Cortex of kidney (tissue), 1 donor: ENCODE measurements at places on chromosomes 1 and 21.

DNA sequence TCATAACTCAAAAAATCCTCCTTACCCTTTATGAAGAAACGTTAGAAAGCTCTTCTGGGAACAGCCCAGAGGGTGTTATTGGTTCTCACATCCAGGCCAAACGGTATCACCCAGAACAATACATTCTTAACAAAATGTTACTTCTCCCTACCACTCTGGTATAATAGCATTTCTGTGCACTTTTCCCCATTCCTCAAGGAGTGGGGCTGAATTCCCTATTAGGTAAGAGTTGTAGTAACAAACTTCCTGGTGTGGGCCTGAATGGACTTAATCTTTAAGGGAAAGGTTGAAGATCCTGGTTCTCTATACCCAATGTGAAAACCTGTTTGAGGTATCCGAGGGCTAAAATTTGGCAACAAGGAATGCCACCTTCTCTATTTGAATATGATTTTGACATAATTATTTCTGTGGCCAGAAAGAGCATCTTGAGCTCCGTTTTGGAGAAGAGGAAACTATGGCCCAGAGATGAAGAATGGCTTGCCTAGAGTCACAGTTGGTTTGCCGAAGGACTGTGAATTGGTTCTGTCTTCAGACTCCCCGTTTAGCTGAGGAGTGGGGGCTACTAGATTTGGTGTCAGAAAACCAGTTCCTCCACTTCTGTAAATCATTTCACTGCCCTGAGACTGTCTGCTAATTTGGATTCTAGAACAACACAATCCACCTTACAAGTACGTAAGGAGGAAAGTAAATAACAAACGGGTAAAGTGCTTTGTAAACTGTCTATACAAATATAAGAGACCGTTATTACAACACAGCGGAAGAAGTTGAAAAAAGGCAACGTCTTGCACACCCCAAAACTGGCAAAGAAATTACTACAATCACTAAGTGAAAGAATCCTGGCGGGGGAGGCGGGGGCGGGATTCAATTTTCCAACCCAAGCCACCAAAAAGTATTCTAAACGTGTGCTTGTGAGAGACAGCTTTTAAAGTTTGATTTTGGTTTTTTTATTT is 2.3 kb downstream of the ANP32E start:
- DNase-seq: no peak

- DNase-seq: no peak
Observed at GRCh38 chr1:109615879-109616278, 3.5 kb downstream of the GNAT2 start.

GRCh38 chr1:31073044-31073443 is 7.5 kb upstream of the PUM1 start:
- DNase-seq: no peak

- DNase-seq: no peak
Observed at GRCh38 chr1:182092336-182092735, 30.8 kb upstream of the ZNF648 start.
